ENCODE measurements at places on chromosomes 5 and 9. TPM values are rescaled to one million over a fixed set of nuclear protein-coding genes. Genes with fewer than 3 reads are reported as not detected.
A peak's percentile ranks its signal among the peaks of the same experiment; 100 is the strongest.

GRCh38 chr9:78781681-78782080 lies 484.8 kb downstream of the PSAT1 start:
- DNase-seq = no peak

GRCh38 chr9:70410368-70410767 lies 4.1 kb downstream of the KLF9 start:
- no peak for DNase-seq

- DNase-seq = no peak
Measured at GRCh38 chr5:161545344-161546094, 1.0 kb downstream of the GABRB2 start.

DNA sequence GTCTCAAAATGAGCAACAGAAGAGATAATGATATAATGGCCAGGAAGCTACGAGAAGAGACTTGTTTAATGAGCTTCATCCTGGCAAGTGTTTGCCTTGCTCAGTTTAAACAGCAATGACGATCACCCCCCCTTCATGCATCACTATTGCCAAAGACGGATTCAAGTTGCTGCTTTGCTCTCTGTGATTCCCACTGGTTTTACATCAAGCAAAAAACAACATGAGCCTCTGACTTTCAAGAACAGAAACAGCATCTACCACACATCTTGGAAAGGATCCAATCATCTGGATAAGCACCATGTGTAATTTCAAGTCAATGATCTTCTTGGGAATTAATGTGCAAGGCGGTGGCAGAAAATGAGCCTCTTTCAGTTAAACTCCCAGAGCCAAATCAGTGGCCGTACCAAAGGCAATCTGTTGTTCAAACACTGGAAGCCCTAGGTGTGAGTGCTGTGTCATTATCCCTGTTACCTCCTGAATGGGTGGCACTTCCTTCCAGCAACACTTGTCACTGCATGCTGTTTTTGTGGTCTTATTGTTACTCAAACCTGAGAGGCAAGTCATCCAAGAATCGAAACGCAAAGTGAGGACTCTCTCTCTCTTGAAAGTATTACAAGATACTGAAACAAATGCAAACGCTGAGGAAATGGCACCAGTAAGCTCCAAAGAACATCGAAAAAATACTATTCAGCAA lies 72.8 kb downstream of the MED27 start:
- no peak for DNase-seq

- no peak for DNase-seq
Measured at GRCh38 chr5:38663249-38663648, 106.8 kb upstream of the LIFR start.

DNA sequence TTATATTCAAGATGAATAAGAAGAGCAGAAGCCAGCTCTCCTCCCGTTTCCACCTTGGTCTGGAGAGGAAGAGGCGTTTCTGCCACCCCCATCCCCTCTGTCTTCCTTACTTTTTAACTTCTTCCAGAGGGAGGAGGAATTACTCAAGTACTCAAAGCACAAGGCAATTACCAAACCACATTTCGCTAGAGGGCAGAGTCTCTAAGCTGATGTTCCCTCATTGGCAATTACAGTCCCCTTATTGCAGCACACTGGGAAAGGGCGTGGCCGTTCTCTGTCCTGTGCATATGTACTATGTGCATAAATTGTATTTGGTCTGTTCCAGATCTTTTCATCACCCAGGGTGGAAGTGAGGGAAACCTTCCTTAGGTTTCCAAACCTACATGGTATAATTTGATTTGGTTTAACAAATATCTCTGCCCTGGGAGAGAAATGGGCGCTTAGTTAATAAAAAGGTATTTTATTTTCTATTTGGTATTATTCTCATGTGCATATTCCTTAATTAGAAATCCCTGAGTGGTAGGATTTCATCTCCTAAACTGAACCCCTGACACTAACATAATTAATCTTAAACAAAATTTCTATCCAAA lies 29.8 kb upstream of the ALDOB start:
- no peak for DNase-seq

- peak; percentile 30 for DNase-seq
Measured at GRCh38 chr5:178201221-178201926, 3.0 kb upstream of the HNRNPAB start.

DNA sequence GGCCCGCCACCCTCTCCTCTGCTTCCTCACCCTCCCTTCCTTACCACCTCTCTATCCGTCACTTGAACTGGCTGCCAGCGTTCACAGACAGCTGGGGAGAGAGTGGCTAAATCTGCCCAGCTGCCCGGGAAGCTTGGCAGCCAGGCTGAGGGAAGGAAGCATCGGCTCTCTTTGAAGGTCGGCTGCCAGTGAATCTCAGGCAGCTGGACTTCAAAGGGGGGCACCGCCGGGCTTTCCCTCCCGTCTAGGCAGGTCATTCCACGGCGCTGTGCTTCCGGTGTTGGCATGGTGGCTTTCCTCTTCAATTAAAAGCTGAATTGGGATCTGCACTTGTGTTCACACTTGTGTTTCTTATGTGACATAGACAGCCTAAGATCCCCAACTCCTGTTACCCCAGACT lies 174.0 kb downstream of the GDNF start:
- DNase-seq = peak; percentile 83

DNA sequence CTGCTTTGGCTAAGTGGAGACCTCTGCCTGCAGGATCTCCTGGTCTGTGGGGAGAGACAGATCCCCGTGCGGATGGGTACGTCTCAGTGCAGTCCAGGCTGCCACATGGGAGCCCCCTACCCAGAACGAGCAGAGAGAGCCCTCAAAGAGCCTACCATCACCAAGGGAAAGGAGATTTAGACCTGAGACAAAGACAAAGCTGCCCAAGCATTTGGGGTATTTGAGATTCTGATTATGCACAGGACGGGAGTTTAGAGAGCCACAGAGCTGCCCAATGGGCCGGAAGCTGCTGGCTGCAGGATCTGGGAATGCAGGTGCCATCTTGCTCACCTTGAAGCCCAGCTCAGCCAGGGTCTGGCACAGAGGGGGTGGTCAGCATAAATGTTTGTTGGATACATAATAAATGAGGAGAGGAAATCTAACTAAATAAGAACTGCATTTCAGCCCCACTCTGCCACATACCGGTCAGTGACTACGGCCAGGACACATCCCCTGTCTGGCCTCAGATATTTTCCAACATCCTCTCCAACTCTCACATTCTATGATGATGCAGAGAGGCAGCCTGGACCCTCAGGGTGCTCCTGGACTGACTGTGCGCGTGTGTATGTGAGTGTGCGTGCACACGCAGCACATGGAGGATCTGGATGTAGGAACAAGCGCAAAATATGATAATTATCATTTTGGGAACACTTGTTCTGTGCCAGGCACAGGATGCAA lies 157.8 kb downstream of the FGF18 start:
- DNase-seq = no peak

- no peak for DNase-seq
Measured at GRCh38 chr9:90975781-90976538, 174.3 kb downstream of the SYK start.

DNA sequence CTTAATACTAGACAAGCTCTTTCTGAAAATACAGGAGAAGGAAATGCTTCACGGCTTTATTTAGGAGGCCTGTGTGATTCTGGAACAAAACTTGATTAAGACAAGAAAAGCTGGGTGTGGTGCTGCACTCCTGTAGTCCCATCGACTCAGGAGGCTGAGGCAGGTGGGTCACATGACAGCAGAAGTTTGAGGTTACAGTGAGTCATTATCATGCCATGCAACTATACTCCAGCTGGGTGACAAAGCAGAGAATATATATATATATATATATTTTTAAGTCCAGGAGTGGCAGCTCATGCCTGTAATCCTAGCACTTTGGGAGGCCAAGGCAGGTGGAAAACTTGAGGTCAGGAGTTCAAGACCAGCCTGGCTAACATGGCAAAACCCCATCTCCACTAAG lies 33.1 kb upstream of the SPIN1 start:
- DNase-seq = no peak

DNA sequence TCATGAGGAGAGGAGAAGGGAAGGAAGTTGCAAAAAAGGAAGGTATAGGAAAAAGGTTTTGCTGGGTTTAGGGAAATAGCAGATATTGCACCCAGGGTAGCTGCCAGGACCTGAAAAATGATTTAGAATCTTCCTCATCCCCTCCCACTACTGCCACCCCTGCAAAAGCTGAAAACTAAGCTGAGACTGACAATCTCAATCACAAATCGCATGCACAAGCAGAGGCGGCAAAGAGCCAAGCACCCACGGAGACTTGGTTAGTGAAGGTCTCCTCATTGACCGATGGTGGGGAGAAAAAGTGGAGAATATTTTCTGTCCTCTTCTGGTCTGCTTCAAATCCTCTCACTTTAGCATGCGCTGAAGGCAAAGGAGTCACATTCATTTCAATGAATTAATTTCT lies 39.1 kb upstream of the PAM start:
- DNase-seq = no peak

GRCh38 chr5:159978358-159978757 lies 30.6 kb upstream of the TTC1 start:
- no peak for DNase-seq

GRCh38 chr9:29625292-29625731 lies 2052.0 kb upstream of the C9orf72 start:
- DNase-seq = no peak

GRCh38 chr9:85224729-85225128 lies 517.0 kb downstream of the AGTPBP1 start:
- no peak for DNase-seq

- DNase-seq = no peak
Measured at GRCh38 chr9:33931326-33931725, 114.4 kb downstream of the UBE2R2 start.

DNA sequence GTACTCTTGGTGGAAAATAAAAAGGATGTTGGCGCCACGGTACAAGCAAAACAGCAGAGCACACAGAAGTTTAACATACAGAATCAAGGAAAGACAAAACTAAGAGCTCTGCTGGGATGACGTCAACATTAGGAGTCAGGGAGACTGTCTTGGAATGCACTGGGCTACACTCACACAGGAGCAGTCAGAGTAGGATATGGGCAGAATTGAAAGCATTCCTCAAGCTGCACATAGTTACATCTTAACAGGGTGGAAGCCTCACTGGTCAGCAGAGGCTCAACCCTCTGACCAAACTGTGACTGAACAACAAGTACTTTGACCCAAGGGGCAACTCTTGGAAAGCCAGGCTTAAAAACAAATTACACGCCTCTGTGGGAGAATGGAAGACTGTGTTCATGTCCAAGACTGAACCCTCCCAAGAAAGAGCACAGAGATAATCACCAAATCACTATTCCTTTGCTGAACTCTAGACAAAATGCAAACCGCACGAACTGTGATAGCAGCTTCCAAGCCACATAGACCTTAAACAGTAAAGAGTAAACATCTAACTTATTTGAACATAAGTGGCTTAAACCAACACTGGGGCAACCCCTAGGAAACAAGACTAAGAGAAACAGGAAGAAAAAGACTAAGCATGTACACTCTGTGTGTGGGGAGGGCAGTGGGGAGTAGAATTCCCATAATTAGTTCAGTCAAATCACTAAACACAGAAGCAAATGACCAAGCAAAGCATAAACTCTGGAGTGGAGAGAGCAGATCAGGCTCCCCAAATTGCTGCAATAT lies 772.7 kb downstream of the PRELID2 start:
- no peak for DNase-seq

DNA sequence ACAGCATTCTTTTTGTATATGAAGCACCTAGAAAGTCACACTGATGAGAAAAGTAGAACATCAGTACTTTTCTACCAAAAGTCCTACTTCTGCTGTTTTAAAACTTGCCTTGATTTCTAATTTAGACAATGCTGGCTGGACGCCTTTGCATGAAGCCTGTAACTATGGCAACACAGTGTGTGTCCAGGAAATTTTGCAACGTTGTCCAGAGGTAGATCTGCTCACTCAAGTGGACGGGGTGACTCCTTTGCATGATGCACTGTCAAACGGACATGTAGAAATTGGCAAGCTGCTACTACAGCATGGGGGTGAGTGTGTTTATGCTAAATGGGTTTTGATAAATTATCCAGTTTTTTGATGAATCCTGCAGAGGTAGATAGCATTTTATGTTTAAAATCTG lies 73.5 kb downstream of the SLF1 start:
- no peak for DNase-seq

DNA sequence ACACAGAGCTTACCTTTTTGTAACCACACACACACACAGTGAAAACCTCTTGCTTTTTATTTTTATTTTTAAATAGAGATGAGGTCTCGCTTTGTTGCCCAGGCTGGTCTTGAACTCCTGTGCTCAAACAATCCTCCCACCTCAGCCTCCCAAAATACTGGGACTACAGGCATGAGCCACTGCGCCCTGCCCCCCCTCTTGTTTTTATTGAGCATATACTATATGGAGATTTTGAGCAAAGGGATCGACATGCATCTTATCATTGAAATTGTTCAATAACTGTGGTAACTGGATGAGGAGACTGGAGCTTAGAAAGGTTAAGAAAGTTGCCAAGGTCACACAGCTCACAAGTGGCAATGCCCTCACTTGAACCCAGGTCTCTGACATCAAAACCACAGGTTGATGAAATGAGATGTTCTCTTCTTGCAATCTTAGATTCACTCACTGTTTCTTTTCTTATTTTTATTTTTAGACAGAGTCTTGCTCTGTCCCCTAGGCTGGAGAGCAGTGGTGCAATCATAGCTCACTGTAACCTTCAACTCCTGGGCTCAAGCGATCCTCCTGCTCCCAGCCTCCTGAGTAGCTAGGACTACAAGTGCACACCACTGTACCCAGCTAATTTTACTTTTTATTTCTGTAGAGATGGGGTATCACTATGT lies 26.8 kb upstream of the STXBP1 start:
- no peak for DNase-seq

DNA sequence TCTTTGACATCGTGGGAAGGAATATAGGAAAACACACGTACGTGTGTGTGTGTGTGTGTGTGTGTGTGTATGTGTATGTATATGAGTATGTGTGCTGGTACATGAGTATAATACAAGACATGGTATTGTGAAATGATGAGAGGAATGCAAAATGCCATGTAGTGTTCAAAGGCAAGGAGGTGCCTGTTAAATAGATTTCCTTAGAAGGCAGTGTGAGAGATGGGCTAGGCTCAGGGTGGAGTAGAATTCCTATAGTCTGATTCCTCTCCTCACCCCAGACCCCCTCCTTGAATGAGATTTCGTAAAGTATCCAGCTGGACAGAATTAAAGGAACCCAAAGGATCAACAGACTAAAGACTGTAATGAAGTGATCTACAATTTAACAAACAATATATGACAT lies 11.1 kb downstream of the GPR21 start:
- no peak for DNase-seq

The MAMDC4 gene
- 2.7 TPM for total RNA-seq

The CTNND2 gene
- total RNA-seq = 0.36 TPM

The ZCCHC10 gene
- total RNA-seq = 18.9 TPM

The HRH2 gene
- total RNA-seq = 2.5 TPM

The RAI14 gene
- total RNA-seq = 65.4 TPM

The ERP44 gene
- 13.7 TPM for total RNA-seq

The PRRT1B gene
- not detected for total RNA-seq

The ANKRD33B gene
- total RNA-seq = 3.6 TPM

The DPM2 gene
- total RNA-seq = 6.0 TPM

The VCP gene
- 107 TPM for total RNA-seq

The STK32A gene
- 4.3 TPM for total RNA-seq

The CHSY3 gene
- 3.3 TPM for total RNA-seq

The ZNF354C gene
- total RNA-seq = 10.0 TPM

The IL9 gene
- not detected for total RNA-seq

The PCDHGA12 gene
- 8.7 TPM for total RNA-seq

The HTR4 gene
- 1.7 TPM for total RNA-seq
